NCI-H187 treated with DMSO at 0.1 percent for 48 hours (cell line): ENCODE measurements at places on chromosomes 1 and 21.

DNA sequence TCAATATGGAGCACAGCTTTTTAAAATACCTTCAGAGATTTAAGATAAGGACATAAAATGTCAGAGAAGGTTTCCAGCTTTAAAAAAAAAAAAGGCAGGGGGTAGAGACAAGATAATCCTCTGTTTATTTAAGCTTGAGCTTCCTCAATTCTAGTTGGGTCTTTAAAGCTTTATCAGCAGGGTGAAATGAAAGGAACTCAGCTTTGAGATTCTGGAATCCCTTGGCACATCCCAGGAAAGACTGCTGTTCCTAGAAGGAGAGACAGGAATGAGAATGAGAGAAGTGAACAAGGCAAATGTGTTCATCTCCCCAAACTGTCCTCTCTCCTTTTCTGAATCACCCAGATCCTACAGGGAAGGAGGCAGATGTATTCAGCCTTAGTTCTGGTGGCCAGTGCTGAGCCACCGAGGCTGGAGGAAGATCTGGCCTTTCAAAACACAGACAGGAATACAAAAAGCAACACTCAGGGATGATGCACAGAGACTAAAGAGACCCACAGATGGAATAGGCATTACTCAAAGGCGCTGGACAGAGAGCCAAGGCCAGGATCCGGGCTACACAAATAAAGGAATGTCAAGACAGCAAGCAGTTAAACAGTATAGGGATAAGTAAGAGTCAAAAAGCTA lies 385.8 kb upstream of the DUSP10 start:
- no peak for DNase-seq

- DNase-seq, result no peak
Observed at GRCh38 chr1:41045740-41046139, 24.2 kb upstream of the SLFNL1 start.

DNA sequence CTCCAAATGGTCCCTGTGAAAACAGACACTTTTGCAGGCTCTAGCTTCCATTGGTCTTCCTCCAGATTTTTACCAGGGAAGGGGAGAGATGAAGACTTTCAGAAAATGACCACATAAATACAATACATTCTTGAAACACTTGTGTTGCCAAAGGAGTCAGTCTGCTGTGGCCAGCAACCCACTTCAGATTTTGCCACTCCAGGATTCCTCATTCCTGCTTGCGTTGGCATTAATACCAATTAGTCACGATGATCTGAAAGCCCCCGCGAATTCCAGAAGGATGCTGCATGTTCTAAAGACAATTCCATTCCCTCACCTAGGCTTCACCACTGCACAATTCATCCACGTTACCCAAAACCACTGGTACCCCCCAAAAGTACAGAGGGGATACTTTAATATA lies 7.9 kb upstream of the BACE2 start:
- DNase-seq, result no peak

GRCh38 chr1:227899141-227899819 lies 48.5 kb downstream of the WNT9A start:
- no peak for DNase-seq

- DNase-seq, result no peak
Observed at GRCh38 chr1:242225767-242226573, 227.1 kb upstream of the MAP1LC3C start.

DNA sequence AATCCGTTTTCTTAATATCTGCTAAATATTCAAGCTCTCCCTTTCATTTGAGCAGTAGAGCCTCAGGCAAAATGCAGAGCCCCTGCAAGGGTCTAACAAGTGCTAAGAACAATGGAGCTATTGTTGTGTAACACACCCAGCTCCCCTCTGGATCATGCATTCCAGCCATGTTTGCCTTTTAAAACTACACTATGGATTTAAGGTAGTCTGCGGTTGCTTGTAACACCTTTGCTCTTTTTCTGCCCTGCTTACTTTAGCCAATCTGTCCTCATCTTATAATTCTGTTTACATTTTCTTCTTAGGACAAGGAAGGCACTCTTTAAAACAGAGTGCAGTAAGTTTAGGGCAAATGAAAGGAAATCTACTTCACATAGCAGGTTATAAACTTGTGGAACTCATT lies 60.0 kb upstream of the C1orf105 start:
- no peak for DNase-seq

DNA sequence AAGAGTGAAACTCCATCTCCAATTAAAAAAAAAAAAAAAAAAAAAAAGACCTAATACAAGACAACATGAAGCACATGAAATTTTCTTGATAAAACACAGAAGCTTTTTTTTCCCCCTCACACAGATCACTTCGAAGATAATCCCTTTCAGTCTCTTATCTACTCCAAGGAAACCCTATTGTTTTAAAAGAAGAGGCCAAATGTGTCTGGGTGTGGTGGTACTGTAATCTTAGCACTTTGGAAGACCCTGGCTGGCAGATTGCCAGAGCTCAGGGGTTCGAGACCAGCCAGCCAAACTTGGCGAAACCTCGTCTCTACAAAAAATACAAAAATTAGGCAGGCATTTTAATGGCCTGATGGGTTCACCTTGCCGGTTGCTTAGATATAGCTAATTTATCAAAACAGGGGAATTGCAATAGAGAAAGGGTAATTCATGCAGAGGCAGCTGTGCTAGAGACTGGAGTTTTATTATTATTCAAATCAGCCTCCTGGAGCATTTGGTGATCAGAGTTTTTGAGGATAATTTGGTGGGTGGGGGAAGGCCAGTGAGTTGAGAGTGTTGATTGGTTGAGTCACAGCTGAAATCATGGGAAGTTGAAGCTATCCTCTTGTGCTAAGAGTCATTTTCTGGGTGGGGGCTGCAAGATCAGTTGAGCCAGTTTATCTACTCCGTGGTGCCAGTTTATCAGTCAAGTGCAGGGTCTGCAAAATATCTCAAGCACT lies 62.5 kb downstream of the SLC16A1 start:
- DNase-seq, result no peak

GRCh38 chr21:41821756-41822431 lies 55.0 kb upstream of the RIPK4 start:
- DNase-seq, result no peak

DNA sequence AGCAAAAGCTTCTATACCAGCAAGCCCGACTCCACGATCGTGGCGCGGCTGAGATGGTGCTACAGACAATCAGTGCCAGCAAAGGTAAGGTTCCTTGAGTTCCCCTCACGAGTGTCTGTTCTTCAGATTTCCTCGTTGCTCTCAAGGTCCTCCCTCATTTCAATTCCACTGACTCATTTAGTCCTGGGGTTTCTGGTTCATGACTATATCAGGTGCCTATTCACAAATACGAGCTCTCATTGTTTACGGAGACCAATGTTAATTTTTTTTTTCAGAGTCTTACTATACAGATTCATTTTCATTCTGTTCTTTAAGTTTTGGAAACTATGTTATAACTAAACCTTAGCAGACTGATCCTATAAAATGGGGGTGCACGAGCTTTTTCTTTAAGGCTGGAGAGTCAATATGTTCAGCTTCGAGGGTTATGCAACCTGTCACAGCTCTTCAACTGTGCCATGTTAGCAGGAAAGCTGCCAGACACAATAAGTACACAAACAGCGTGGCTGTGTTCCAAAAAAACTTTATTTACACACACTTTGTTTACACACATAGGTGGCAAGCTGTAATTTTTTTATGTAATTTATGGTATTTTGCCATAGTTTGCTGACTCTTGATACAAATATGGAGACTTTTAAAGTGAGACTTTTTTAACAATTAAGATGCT lies 134.3 kb downstream of the ZP4 start:
- DNase-seq, result no peak

- DNase-seq, result no peak
Observed at GRCh38 chr1:88773540-88774150, 89.6 kb downstream of the PKN2 start.

- DNase-seq, result no peak
Observed at GRCh38 chr1:17335821-17336710, 28.1 kb downstream of the PADI4 start.

GRCh38 chr1:21090463-21090862 lies 86.2 kb downstream of the EIF4G3 start:
- no peak for DNase-seq

GRCh38 chr1:22749503-22749902 lies 38.9 kb downstream of the EPHB2 start:
- DNase-seq, result no peak

- DNase-seq, result no peak
Observed at GRCh38 chr1:2874207-2874606, 72.7 kb upstream of the TTC34 start.

DNA sequence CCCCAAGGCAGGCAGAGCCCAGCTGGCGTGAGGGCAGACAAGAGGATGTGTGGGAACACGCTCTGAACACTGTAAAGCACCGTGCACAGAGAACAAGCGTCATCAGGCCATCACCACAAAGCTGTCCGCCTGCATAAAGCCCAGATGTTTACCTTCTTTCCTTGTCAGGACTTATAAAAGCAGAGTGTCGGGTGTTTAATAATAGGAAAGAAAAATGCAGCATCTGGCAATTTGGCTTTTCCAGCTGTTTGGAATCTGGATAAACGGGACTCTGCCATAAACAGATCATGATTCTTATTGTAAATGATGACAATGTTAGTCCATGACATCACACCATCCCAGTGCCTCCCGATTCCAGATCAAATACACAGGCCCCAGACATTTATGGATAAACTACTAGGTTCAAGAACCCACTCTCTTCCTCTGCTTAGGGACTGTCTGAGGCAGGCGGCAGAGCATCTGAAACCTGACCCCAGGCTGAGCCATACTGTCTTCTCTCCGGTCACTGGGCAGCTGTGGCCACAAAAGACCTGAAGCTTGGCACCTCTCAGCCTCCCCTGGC lies 4.2 kb downstream of the GLIS1 start:
- DNase-seq, result no peak

DNA sequence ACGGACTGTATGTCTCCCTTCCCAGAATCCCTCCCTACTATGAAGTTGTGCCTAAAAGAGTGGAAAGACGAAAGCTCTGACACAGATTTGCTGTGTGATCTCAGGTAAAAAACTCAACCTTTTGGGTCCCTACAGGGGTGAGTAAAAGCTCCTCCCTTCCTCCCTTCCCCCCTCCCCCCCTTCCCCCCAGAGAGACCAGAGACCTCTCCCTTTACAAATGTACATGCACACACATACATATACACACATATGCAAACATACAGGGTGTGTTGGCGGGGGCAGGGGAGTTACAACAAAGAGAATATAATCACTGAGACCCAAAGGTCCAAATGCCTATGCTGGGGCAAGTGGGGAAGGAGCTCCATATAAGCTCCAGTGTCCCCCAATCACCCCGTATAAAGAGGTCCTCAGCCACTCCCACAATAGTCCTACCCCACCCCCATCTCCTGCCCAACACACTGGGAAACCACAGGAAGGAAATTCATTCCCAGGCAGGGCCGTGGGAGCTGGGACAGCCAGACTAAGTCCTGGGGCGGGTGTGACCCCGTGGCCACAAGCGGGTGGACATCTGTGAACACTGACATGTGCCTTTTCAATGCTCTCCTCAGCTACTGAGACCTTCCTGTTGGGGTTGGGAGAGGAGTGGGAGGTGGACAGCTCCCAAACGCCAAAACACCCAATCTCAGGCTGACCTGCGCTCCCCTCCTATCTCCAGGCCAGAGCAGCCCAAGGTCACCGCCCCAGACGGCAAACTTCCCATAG lies 2.0 kb downstream of the MEF2D start:
- no peak for DNase-seq

DNA sequence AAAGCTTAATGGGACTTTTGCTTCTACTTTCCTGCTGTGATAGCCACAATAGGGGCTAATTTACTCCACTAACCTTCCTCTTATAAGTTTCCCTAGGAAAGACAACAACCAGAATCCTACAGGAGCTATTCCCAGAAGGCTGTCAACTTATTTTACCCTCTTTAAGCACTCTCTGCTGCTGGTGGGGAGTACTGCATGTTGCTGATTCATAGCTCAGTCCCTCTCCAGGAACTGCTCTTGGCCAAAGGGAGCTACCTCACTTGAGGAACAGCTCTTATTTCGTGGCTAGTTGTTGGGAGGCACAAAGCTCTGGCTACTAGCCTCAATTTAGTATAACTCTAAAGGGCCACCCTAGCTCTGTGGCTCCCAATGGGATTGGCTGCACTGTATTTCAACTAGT lies 37.2 kb downstream of the ADSS2 start:
- DNase-seq, result no peak

DNA sequence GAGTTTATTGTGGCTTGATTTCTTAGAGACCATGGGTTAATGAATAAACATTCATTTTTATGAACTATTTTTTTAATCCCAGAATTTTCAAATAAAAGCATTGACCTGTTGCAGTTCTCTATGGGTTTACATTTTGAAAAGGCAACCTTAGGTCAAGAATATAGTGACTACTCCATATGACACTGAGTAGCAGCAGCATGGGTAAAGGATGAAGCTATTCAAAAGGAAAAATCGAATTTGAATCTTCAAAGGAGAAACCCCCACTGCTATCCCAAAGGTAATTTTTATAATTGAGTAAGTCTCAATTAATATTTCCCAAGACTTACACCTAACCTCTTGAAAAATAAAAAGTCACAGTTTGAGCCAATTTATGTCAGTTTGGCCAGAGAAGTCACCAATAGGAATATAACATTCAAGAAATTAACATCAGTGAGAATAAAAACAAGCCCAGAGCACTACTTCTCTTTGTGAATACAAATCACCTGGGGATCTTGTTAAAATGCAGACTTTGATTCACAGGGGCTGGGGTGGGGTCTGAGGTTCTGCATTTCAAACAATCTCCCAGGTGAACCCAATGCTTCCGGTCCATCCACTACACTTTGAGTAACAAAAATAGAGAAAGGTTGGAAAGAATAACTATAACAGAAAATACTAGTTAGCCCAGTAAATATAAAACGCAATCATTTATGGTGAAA lies 39.8 kb downstream of the USP1 start:
- DNase-seq, result no peak

DNA sequence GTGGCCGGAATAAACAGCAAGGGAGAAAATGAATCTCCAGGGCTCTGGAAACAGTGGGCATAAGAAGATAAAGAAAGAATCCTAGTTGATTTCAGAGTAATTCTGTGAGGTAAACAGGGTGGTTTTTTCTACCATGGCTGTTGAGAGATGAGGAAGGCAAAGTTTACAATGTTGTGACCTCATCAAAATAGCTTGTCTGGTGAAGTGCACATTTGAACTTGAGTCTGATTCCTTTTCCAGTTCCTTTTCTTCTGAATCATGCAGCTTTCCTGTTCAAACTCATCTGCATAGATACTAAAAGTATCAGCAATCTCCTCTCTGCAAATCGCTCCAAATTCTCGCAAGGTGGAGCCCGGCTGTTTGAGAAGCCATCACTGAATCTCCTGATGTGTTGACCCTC lies 161.7 kb downstream of the PLPP3 start:
- DNase-seq, result no peak

GRCh38 chr1:19250629-19251304 lies 557 bp downstream of the EMC1 start:
- DNase-seq, result no peak

GRCh38 chr1:2553871-2554620 lies 2.1 kb upstream of the TNFRSF14 start:
- no peak for DNase-seq

DNA sequence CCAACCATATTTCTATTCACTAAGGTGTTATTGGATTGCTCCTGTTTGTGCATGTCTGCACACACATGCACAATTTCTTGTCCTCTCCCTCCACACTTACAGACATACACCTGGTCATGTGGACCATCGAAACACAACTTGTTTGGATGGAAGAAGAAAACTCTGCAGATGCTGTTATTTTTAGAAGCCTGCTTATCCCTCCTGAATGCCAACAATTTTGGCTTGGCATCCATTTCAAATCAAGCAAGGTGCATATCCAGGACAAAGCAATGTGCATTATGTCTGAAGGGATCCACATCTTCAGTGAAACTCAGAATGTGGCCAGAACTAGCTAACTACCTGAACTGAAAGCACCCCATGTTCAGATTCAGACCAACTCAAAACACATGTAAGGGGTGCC lies 98.9 kb upstream of the ADAR start:
- no peak for DNase-seq

GRCh38 chr1:56377431-56377830 lies 201.9 kb downstream of the PLPP3 start:
- no peak for DNase-seq
